ENCODE measurements at places on chromosomes 2 and 18.

- DNase-seq = no peak
Observed at GRCh38 chr18:9454061-9454703, 21.1 kb upstream of the RALBP1 start.

DNA sequence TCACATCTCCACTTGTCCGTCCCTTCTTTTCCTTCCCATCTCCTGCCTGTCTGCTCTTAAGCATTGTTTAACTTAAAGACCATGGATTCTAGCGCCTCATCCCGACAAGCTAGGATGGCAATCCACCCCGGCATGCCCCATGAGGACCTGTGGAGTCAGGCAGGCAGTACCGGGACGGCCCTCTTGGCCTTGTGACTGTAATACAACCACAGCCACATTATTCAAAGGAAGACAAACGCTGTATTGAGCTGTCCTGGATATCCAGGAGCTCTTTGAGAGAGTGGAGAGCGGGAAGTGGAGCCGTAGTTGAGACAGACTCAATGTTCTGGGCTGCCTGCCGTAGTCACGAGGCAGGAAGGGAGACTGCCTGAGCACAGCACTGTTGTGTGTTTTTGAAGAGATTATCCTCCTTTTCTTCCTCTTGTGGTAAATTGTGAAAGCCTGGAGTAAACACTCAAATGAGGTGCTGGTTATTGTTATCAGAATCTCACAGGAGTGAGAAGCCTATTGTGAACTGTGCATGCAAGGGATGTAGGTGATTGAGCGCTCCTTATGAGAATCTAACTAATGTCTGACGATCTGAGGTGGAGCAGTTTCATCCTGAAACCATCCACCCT, 929.8 kb upstream of the CNTNAP5 start:
- no peak for DNase-seq

DNA sequence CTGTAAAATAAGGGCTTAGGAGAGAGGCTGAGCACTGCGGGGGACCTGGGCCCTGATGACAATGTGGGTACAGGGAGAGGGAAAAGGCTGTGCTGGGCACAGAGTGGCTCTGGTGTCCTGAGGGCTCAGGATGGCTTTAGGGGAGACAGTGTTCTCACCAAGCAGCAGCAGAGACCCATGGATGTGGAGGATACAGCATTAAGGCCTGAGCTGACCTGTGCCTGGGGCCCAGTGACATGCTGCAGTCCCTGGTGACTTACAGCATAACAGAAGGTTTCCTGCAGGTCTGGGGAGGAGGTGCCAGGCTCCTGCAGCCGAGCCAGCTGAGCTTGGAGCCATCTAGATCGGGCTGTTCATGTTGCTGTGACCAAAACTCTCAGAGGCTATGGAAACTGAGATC, 191.3 kb upstream of the SMAD2 start:
- no peak for DNase-seq

GRCh38 chr2:55014962-55015939, 35.0 kb downstream of the RTN4 start:
- peak; percentile 50 for DNase-seq

DNA sequence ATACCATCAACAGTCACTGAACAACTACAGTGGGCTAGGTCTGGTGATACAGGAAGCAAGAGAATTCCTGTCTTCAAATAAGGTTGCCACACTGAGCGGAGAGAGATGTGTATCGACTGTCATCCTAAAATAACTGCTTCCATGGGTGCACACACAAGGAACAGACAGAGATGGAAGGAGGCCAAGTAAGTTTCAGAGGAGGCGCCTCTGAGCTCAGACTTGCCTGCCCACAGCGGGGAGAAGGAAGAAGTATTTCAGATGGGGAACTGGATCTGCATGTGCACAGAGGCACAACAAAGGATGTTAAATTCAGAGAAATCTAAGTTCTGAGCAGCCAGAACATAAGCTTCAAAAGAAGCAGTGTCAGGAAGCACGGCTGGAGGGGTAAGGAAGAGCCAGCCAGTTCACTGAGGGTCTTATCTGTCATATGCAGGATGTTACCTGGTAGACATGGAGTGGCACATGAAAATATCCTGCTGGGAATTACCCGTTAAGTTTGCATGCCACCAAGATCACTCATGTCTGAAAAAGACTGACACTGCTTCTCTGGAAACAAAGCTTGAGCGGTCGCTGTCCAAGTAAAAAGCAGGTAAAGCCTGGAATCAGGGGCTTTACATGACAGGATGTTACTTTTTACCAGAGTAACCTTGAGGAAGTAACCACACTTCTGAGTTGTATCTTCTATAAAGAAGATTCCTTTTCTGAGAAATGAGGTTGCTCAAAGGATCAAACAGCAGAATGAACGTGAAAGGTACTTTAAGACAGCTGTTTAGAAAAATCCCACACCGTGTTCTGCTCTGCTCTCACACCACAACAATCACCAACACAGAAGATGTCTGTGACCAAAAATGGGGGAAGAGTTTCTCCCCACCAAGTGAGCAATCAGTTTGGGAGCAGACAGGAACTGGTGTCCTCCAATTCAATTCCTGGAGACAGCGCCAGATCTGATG, 260.2 kb downstream of the NBAS start:
- no peak for DNase-seq
